ENCODE measurements at places on chromosomes 5 and 9.

- DNase-seq: no peak
Measured at GRCh38 chr5:91114658-91115057, 268.5 kb downstream of the ARRDC3 start.

- no peak for DNase-seq
Measured at GRCh38 chr5:367358-368130, 46.0 kb downstream of the AHRR start.

GRCh38 chr9:130073373-130073772 is 19.7 kb downstream of the GPR107 start:
- DNase-seq: no peak

DNA sequence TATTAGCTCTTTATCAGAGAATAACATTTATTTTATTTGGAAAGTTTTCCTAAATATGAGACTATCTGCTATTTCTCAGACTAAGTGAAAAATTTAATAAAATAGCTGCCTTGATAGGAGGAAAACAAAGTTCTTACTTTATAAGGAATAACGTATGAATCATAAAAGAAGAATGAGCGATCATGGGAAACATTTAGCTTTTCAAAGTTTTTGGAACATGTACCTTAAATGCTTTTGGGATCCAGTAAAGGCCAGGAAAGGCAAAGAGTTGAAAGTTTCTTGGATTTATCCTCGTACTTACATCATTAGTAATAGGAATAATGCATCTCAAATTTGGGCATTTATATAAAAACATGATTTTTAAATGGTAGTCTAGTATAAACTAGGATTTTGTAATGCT is 19.4 kb downstream of the OGN start:
- no peak for DNase-seq

DNA sequence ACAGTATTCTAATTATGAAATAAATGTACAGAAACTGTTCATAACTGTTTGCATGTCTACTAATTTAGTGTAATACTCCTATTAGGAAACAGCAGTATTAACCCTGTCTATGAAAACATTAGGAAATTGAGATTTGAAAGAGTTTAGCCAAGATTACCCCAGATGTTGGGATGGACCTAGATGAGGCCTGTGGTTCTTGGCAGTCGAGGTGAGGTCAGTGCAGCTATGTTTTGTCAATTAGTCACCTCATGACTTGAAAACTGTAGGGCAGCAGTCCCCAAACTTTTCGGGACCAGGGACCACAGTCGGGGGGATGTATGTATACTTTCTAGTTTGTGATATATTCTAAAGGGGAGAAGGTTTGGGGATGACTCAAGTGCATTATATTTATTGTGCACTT is 4.7 kb downstream of the LNPEP start:
- DNase-seq: no peak

DNA sequence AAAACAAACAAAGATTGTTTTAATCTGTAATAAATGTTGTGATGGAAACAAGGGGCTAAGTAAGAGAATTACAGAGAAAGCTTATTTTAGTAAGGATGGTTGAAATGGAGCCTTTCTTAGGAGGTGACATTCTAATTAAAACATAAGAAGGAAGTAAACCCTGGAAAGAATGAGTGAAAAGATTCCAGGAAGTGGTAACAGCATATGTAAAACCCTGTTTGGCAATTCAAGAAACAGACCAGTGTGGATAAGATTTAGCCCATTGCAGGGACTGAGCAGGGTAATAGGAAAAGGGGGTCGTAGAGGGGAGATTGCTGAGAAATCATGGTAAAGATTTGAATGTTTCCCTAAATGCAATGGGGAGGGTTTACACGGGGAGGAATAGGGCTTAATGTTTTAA is 21.6 kb upstream of the PIP5K1B start:
- no peak for DNase-seq

- DNase-seq: no peak
Measured at GRCh38 chr5:176776141-176776865, 34.1 kb upstream of the UNC5A start.

DNA sequence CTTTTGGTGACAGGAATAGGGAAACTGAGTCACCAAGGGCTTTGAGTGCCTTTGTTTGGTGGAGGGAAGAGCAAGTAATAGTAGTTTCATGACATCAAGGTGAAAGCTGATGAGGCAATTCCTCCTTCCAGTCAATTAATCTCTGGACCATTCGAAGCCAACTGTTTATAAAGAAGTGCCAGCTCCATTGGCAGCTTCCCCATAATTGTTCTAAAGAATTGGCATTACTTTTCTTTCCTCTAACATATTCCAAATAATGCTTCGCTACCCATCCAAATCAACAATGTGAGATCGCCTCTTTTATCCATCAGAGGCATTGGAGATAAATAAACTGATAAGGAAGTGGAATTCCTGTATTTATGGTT is 132.4 kb downstream of the NPR3 start:
- no peak for DNase-seq

GRCh38 chr5:60492958-60493357 is 207.0 kb downstream of the DEPDC1B start:
- DNase-seq: peak; percentile 6

- no peak for DNase-seq
Measured at GRCh38 chr9:16337322-16338029, 533.0 kb downstream of the BNC2 start.

- no peak for DNase-seq
Measured at GRCh38 chr9:37988041-37988440, 81.0 kb downstream of the SHB start.

DNA sequence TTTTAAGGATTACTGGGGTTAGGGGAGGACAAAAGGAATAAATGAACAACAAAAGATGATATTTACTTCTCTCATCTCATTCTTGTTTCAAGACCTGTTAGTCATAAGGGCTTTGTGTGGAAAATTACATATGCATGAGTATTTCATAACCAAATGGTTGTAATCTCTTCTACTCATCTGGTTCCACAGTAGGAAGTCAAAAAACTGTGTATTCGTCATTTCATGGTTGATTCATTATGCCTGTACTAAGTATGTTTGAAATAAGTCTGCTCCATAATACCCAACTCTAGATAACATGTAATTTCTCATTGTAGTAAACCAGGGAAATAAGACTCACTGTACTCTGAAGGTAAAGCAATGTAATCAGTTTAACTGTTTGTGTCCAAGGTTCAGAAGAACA is 212.9 kb downstream of the ARRDC3 start:
- peak; percentile 7 for DNase-seq

DNA sequence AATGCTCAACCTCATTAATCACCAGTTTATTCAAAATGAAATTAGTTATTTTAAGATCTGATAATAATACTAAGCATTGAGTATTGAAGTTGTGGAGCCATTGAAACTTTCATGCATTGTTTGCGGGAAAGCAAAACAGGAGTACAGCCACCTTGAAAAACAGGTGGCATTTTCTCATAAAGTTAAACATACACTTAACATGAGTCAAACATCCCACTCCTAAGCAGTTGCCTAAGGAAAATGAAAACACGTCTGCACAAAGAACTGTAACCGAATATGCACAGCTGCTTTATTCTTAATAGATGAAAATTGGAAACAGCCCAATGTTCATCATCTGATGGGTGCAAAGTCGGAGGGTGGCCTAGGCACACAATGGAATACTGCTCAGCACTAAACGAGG is 177.3 kb downstream of the IRX2 start:
- DNase-seq: no peak

- DNase-seq: no peak
Measured at GRCh38 chr5:58012102-58012501, 447.8 kb downstream of the PLK2 start.

- no peak for DNase-seq
Measured at GRCh38 chr5:61052882-61053281, 107.9 kb downstream of the NDUFAF2 start.

DNA sequence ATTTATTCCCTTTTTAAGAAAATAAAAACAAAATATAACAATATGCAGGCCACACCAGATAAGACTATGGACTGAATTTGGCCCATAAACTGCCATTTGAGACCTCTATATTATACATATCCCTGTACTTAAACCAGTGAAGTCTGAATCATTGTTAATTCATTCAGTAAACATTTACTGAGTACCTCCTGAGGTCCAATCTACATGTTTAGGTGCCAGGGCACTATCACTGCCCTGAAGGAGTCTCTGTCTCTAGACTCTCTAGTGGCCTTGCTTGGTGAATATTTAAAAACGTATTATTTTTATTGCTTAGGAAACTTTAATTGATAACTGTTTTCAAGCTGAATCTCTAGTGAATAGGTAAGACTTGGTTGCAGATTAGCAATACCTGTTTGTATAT is 74.7 kb upstream of the ELL2 start:
- DNase-seq: no peak

DNA sequence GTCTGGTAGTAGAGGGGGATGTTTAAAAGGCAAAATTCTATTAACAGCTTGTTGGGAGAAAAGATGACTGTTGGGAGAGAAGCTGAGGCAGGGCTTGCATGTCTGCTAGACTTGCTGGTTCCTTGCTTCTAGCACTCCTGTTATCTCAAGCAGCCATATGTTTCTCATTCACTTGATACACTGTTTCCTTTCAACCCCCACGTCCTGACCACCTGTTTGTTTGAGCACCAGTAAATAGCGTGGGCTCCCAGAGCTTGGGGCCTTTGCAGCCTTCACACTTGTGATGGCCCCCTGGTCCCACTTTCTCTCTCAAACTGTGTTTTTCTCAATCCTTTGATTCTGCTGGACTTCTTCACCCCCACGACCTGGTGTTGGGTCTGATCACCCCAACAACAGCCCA is 111.7 kb upstream of the TMEM161B start:
- DNase-seq: no peak

- DNase-seq: no peak
Measured at GRCh38 chr9:89853931-89854330, 249.1 kb downstream of the GADD45G start.

GRCh38 chr9:18149471-18150011 is 324.4 kb upstream of the ADAMTSL1 start:
- no peak for DNase-seq

GRCh38 chr5:132363431-132364112 is 5.9 kb upstream of the SLC22A5 start:
- peak; percentile 70 for DNase-seq

- no peak for DNase-seq
Measured at GRCh38 chr9:20002011-20002410, 213.2 kb upstream of the SLC24A2 start.

DNA sequence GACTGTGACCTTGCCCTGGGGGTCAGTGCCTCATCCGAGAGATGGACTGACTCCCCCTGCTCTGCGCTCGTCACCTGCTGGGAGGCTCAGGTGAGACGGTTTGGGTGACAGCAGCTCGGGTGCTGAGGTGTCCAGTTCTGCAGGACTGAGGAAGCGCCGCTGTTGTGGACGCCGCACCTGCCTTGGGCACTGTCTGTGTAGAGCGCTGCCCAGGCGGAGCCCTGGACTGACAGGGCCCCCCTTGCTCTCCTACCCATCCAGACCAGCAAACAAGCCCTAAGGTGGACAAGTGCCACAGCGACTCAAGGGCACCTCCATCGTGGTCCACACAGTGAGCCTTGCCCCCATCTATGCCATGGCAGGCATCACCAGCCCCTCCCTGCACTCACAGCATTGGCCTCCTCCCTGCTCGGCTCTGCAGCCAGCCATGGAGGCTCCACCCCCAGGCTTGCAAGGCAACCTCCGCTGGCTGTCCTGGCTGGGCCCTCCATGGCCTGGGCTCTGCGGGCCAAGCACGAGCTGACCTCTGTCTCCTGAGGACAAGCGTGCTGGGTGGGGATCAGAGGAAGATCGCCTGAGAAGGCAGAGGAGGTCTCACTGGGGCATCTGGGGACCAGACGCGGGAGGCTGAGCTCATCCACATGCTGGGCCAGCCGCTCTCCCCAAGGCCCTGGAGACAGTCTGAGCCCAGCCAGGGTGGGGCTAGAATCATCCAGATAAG is 87.1 kb upstream of the COL5A1 start:
- DNase-seq: no peak

GRCh38 chr9:114025196-114025753 is 52.8 kb downstream of the AMBP start:
- no peak for DNase-seq

GRCh38 chr5:158273035-158273434 is 414.1 kb upstream of the CLINT1 start:
- no peak for DNase-seq

- DNase-seq: no peak
Measured at GRCh38 chr5:144972317-144972716, 801.6 kb downstream of the KCTD16 start.

GRCh38 chr5:74288038-74288437 is 352.5 kb downstream of the ENC1 start:
- no peak for DNase-seq

DNA sequence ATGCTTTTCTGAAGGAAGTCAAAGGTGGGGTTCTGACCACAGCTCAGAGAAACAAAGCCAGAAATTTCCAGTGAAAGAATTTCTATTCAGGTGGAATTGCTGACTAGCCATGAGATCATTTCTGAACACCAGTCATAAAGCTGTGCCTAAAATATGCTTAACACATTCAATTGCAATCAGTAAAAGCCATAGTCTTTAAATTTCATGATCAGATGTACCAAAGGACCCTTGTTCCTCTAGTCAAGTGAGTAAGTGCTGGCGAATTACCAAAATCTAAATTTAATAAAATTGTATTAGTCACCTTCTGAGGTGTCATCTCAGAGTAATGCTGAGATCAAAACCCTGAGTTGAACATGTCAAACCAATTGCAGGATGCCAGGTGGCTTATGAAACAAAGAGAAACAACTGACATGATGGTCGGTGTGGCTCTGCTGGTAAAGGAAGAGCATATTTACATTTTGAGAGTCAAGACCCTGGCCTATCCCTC is 334.2 kb upstream of the CCNH start:
- DNase-seq: no peak

DNA sequence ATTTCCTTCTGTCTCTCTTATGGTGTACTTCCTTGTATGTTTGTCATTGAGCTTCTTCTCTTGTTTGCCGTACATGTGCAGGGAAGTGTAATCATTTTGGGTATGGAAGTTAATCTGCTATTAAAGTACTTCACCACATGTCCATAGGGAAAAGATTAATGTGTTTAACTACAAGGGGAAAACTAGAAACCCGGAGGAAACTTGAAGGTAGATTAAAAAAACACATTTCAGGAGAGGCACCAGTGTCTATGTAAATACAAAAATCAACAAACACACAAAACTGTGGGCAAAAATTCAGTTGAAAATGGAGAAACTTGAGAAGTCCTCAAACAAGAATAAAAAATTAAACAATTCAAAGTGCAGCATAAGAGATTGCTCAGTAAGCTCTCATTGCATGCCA is 166.4 kb downstream of the PBX3 start:
- no peak for DNase-seq

GRCh38 chr5:4533457-4534105 is 606.5 kb upstream of the ADAMTS16 start:
- no peak for DNase-seq

DNA sequence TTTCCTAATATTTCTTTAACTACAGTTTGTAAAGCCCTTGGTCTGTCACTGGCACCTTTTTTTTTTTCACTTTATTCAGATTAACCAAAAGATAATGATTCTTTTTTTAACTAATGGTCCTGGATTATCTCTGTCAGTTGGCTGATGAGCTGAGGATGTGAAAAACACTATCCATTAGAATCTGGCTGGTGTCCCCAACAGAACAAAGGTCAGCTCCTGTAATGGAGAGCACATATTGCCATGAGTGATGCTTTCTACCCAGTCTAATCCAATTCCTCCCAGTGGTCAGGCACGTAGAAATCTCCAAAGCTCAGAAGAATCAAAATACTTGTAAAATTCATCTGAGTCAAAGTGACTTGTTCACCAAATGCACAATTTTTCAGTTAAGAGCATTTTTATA is 491.7 kb upstream of the PIK3R1 start:
- DNase-seq: no peak
